ENCODE measurements at places on chromosomes 4 and X. TPM values are rescaled to one million over a fixed set of nuclear protein-coding genes. Genes with fewer than 3 reads are reported as not detected.
A peak's percentile ranks its signal among the peaks of the same experiment; 100 is the strongest.

The HPGDS gene
- 1.8 TPM for total RNA-seq

The BEX5 gene
- 7.0 TPM for total RNA-seq

The PROM1 gene
- 23.7 TPM for total RNA-seq

The PRDM8 gene
- 2.6 TPM for total RNA-seq

GRCh38 chrX:151633157-151633556 is 62.1 kb upstream of the PRRG3 start:
- DNase-seq = no peak

- no peak for DNase-seq
These were observed 128.6 kb downstream of the SLC39A8 start for GRCh38 chr4:102216666-102217065.

GRCh38 chr4:176359590-176359989 is 39.8 kb downstream of the SPCS3 start:
- no peak for DNase-seq

DNA sequence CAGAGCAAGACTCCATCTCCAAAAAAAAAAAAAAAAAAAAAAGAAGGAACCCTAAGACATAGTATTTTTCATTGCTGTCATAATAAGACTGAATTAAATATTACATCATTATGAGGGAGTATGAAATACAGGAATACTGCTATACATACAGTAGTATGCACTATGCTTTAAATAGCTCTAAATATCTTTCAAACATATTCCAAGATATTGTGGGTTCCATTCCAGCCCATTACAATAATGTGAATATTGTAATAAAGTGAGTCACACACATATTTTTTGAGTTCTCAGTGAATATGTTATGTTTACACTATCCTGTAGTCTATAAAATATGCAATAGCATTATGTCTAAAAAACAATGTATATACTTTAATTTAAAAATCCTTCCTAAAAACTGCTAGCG is 64.8 kb downstream of the GPM6A start:
- DNase-seq = no peak

DNA sequence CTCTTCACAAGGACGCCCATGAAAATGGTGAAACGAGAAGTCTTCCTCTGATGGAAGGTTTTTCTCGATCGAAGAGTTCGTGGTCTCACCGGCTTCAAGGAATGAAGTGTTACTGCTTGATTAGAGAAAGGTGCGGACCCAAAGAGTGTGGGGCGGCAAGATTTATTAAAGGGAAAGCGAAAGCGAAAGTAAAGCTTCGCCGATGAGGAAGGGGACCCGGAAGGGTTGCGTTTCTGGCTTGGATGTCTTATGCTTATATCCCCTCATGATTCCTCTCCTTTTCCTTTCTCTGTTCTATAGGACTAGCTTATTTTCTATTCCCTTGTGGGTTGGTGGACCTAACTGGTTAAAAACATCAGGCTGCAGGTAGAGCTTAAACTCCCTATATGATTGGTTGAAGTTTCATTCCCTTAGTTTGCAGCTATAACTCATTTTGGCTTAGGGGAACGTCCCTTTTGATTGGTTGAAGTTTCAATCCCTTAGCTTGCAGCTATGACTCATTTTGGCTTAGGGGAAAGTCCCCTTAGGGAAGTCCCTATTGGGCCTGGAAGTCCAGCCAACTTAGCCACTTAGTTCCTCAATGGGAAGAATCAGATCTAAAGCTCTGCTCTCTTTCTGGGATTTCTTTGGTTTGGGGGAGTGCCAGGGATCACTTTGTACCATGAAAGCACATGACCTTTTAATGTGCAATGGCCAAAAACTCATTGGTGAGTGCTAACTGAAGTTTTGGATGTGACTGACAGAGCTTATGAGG is 1025.0 kb upstream of the PCDH10 start:
- DNase-seq = peak; percentile 9

GRCh38 chr4:9765091-9765490 is 16.3 kb upstream of the DRD5 start:
- peak; percentile 18 for DNase-seq

DNA sequence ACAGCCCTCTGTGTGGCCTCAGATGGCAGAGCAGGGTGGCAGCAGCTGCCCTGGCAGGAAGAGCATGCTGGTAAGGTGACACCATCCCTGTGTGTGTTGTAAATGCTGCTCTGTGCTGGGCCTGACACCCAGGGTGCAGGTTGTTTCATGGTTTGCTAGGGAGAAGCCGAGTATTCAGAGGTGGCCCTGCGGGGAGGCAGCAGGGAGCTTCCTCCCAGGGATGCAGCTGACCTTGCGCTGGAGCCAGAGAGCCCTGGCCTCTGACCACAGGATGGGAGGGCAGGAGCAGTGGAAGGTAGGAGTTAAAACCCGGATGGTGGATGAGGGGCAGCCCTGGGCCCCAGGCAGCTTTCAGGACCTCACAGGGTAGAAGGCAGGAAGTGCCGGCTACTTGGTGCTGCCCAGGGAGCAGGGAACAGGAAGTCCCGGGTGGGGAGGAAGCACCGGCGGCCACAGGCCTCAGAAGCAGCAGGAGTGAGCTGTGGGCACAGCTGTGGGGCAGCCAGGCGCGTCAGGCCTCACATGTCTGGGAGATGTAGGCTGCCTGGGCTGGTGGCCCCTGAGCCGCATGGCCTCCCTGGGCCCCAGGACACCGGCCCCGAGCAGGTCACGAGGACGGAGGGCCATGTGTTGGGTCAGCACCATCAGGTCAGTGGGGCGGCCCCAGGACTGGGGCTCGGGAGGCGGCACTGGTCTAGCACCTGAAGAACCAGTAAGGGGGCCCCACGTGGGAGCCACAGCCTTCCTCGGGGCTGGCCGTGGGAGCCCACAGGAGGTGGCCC is 19.1 kb downstream of the SH3BP2 start:
- peak; percentile 41 for DNase-seq

Data from body of pancreas (tissue), 4 donors.